ENCODE measurements at places on chromosomes 6 and 20. TPM values are rescaled to one million over a fixed set of nuclear protein-coding genes. Genes with fewer than 3 reads are reported as not detected.

The CCN6 gene
- total RNA-seq = not detected

The SPATS1 gene
- not detected for total RNA-seq

The UST gene
- 37.1 TPM for total RNA-seq

The MOG gene
- not detected for total RNA-seq

The CENPW gene
- total RNA-seq = not detected

The AGER gene
- total RNA-seq = 12.4 TPM

The KIF25 gene
- total RNA-seq = not detected

The HLA-DOB gene
- total RNA-seq = 3.4 TPM

The TP53TG5 gene
- not detected for total RNA-seq

- DNase-seq = peak; percentile 75
These were observed 14.1 kb upstream of the TCFL5 start for GRCh38 chr20:62875419-62876361.

DNA sequence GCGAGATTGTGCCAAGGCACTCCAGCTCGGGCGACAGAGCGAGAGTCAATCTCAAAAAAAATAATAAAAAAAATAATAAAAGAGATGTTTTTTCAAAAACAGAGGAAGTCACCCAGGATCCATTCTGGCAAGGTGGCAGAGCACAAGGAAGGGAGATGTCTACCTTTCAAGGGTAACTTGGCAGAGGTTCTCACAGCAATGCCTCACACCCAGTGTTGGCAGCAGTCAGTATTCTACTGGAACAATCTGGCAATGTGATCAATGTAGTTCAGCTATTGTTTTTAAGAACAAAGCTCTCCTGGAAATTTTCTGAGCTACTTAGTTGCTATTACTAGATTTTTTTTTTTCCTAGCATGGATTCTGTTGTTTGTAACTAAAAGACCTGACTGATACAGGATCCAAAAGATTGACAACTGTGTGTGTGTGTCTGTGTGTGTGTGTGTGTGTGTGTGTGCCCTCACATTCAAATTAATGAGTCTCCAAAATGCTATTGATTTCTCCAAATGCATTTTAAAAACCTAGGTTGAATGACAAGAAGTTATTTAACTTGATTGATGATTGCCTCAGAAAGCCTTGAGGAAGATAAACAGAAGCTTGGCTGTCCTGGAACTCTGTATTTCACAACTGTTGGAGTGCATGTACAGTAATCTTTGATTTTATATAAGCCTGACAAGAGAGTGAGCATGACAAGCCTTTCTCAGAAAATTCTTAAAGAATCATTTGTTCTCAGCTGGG, 114.1 kb upstream of the RREB1 start:
- DNase-seq = no peak

GRCh38 chr6:21850691-21851090, 257.1 kb downstream of the SOX4 start:
- DNase-seq = no peak

DNA sequence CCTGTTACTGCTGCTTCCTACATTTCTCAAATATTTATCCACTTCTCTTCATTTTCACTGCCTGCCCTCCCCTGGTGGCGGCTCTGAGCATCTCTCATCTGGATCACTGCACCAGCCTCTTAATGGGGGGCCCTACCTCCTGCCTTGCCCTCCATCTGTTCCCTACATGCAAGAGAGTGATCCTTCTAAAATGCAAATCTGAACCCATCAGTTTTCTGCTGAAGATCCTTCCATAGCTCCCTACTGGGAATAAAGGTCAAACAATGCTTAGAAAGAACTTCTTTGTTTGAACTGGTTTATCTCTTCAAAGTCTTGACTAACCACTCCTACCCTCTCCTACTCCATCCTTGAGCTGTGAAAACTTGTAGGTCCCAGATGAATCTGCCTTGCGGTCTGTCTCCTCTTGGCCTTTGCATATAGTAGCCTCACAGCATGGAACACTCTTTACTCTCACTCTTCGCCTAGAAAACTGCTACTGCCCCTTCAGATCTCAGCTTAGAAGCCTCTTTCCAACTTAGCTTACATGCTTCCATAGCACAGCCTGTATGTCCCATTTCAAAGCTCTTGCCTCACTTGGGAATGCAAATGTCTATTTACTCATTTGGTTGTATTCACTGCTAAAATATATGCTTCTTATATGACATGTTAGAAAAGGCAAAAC, 119.3 kb downstream of the QRSL1 start:
- DNase-seq = no peak

- peak; percentile 49 for DNase-seq
These were observed 11.5 kb upstream of the CDKN1A start for GRCh38 chr6:36666826-36667591.

GRCh38 chr6:36780442-36781177, 58.6 kb downstream of the CPNE5 start:
- no peak for DNase-seq

- DNase-seq = no peak
These were observed 155.1 kb upstream of the SOX4 start for GRCh38 chr6:21438237-21438985.

GRCh38 chr6:1678201-1678600, 68.5 kb downstream of the FOXC1 start:
- no peak for DNase-seq

DNA sequence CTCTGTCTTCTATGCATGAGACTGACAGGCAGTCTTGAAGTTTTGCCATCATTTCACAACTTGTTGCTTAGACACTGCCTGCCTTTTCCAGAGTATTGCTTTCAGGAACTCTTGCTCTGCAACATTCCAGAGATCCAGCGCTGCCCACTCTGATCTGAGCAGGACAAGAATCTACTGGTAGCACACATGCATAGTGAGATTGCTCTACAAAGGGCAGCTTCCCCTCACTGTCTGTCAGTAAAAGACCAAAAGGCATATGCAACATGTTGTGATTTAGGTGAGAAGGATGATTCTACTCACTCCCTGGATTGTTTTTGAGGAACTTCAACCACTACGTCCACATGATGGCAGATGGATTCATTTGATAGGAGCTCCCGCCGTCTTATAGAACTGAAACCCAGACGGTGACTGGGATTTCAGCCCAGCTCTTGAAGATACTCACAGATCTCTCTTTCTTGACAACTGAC, 259.1 kb downstream of the ARID1B start:
- DNase-seq = no peak

DNA sequence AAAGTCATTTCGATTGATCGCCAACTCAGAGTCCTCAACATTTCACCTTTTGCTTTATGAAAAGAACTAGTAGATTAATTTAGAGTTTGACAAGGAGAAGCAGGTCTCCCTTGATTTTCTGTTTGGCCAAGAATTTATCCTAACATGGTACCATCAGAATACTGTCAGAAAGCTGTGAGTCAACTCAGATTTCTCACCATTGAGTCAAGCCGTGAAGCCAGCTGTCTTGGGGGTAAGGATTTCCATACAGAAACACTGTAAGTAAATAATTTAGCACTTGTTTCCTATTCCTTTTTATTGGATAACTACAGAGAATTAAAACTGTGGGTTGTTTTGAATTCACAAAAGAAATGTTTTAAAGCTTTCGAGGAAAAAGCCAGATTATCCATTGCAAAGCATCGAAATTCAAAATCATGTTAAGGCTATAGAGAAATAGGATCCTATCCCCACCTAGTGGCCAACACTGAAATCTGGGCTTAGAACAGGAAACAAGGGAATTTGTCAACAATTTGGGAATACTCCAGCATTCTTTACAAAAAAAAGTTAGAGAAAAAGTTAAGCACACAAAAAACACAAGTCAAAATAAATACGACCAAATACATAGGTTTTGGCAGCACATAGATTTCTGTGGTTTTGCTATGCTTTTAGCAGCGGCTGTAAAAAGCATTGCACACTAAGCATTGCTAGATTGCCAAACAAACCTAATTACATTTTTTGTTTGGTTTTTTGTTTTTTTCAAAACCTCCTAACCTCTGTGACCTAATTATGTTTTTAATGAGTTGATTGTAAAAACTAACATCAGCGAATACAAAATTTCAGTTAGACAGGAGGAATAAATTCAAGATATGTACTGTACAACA, 44.2 kb downstream of the COL11A2 start:
- no peak for DNase-seq

GRCh38 chr6:159017757-159018559, 18.0 kb upstream of the RSPH3 start:
- DNase-seq = no peak

DNA sequence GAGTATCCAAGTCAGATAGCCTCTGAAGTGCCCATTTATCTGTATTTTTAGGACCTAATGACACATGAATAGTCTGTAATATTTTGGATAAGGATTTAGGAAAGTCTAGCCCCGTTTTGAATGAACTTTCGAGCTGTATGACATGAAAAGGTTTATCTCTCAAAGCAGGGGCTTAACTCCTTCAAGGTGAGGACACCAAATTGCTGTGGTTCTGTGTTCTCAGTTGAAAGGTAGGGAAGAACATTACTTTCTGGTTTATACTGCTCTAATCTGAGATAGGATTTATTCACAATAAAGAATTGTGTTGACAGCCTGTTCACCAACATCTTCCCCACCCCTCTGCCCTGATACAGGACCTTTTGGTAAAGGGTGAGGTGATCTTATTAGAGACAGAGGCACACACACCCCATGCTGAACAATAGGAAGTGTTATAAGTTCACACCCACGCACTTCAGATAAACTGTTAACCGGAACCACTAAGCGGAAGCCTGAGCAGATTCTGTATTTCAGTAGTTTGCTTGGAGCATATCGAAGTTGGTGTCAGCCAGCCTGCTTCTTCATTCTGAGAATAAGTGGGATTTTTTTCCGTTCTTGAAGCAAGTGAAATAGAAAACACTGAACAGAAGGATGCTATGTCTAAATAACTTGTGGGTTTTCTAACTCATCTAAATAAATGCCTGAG, 223.3 kb downstream of the TMEM242 start:
- peak; percentile 60 for DNase-seq

DNA sequence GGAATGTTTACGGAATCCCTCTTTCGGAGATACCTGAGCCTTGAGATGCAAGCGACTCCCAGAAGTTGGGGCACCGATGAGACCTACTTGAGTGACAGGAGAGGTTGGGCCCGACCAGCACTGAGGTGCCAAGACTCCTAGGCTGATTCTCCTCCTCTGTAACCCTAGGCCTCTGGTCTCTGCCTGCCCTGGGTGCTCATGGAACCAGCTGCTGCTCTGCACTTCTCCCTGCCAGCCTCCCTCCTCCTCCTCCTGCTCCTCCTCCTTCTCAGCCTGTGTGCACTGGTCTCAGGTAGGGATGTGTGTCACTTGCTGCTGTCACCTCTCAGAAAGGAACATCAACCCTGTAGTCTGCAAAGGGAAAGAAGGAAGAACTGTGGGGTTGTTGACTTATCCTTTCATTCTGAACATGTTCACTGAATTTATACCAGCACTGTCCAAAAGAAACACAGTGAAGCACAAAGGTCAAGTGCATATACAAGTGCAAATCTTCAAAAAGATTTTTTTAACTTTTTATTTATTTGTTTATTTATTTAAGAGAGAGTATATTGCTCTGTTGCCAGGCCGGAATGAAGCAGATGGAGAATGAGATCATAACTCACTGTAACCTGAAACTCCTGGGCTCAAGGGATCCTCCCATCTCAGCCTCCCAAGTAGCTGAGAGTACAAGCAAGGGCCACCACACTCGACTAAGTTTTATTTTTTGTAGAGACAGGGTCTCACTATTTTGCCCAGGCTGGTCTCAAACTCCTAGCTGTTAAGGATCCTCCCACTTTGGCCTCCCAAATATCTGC, 913 bp downstream of the BTN2A2 start:
- peak; percentile 61 for DNase-seq

DNA sequence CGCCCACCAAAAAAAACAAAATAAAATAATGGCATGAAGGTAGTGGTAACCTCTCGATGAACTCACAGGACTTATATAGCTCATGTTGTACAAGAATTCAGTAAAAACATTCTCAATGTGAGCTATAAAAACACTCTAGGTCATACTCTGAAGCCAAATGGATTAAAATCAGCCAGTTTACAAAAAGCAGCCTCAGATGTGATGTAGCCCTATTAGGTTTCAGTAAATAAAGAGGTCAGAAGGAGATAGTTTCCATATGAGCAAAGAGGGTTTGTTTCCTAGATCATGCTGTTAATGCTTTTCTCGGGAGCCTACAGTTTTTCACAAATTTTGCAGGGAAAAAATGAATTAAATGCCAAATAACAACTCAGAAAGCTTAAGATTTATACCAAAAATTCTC, 319.5 kb upstream of the HSF2 start:
- no peak for DNase-seq

DNA sequence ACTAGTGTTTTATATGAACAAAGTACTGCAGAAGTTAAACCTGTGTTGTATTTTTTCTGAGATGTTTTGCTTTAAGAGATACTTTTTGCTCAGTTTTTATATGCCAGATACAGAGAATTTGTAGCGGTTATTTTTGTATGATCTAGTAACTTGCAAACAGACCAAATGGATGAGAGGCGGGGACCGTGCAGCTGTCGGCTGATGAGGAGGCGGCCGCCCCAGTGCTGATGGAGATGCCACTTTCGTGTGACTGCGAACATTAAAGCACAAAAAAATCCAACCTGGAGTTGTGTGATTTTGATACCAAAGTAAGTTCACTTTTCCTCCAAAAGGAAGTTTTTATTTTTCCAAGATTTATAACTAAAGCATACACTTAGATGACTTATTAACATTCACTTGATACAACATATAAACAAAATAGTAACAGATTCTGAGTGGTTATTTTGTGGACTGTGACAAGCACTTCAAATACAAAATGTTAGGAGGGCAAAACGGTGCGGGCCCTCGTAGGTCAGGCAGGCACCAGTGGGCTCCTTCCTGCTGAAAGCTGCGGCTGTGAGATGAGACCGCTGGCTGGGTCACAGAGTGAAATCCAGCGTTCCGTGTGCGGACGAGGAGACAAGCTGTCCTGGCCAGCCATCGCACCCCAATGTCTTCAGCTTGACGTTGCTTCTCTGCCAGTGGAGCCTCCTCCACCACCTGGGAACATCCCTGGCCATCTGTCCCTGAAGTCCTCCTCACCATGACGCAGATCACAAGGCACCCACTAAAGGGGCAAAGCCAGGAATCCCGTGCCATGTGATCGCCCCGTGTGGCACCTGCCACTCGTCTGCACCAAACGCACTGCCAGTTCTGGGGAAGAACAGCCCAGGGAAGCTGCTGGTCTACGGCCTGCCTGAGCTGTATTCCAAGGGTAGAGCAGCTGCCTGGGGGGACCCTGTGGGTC, 4.0 kb upstream of the OGFR start:
- no peak for DNase-seq

GRCh38 chr20:62178316-62179161, 4.3 kb upstream of the MTG2 start:
- DNase-seq = no peak

GRCh38 chr6:6588924-6589709, 597 bp downstream of the LY86 start:
- peak; percentile 50 for DNase-seq

DNA sequence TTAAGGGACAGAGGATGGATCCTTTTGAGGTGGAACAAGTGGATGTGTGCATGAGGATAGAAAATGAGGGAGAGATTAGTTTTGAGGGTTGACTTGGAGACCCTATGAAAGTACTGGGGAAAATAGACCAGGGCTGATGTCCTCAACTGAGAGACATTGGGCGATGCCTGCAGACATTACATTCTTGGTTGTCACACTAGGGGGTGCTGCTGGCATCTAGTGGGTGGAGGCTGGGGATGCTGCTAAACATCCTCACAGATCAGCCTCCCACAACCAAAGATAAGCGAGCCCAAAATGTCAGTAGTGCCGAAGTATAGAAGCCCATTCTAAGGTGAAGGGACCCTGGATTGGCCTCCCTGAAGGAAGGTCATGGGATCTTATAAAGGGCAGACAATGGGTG, 63.3 kb downstream of the MOCS1 start:
- no peak for DNase-seq

GRCh38 chr6:130421585-130421984, 55.8 kb downstream of the TMEM200A start:
- DNase-seq = no peak

Measured in Peyer's patch (tissue), 4 donors.